ENCODE measurements at places on chromosomes 1 and 21.

GRCh38 chr1:214363386-214363785 is 82.4 kb downstream of the SMYD2 start:
- no peak for DNase-seq

DNA sequence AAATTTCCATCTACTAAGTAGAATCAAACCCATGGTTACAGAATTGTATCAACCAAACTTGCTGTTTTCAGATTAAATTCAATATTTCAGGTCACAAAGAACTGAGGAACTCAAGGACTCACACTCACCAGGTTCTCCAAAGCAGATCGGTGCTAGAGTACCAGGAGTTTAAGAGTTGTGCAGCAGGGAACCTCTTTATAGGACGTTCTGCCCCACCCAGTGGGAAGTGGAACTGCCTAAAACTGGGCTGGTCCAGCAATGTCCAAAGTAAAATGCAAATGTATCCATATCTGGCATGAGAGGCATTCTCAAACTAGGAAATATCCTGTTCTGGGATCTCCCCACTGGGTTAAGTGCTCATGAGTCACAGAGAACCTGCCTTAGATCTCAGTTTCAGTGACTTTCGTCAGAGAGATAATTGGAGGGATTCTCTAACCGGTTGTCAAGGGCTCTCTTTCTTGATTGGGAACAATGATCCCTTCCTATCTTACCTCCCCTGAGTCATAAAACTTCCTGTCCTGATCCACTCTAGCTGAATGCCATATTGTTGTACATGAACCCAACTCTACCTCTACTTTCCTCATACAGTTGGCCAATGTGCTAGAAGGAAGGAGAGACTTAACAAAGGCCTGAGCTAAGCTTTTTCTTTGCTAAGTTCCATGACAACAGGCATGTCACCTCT is at the start of gene SPRR2D:
Gene SPRR2D, minus strand, starts transcription at position 171 of the 682 bp plus-strand sequence. CDS start 774 bp downstream, outside the sequence.
- no peak for DNase-seq

GRCh38 chr1:93471284-93471683 is 23.4 kb downstream of the FNBP1L start:
- no peak for DNase-seq

GRCh38 chr1:9230869-9231533 is 3.6 kb upstream of the H6PD start:
- no peak for DNase-seq

- no peak for DNase-seq
These were observed 538.6 kb upstream of the ADAMTS5 start for GRCh38 chr21:27505516-27505915.

GRCh38 chr1:17259233-17259873 is 10.5 kb downstream of the PADI3 start:
- no peak for DNase-seq

- no peak for DNase-seq
These were observed 4.9 kb downstream of the LIX1L start for GRCh38 chr1:145952903-145953302.

- DNase-seq: no peak
These were observed 5.8 kb downstream of the JMJD4 start for GRCh38 chr1:227729144-227729880.

DNA sequence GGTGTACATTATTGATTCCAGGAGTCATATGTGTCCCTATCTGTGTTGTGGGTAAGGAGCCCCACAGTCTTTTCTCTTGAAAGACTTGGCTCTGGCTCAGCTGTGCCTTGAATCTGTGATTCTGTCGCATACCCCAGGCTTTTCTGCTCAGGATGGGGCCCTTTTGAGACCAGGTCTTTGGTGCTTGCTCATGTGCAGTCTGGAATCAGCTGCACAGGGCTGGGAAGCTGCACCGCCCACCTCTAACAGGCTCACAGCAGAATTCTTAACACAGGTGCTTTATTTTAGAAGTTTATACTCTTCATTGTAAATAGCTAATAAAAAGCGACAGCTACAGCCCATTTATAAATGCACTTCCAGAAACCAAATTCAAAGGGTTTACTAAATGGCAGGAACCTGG is 61.3 kb downstream of the ST6GALNAC3 start:
- no peak for DNase-seq
